Sigmoid colon (tissue), 7 donors: ENCODE measurements at places on chromosomes 4 and X. TPM values are rescaled to one million over a fixed set of nuclear protein-coding genes. Genes with fewer than 3 reads are reported as not detected.

SUV39H1 gene
- total RNA-seq: 4.3 TPM

CORIN gene
- total RNA-seq: 0.71 TPM

MAML3 gene
- 8.7 TPM for total RNA-seq

SMARCA5 gene
- total RNA-seq: 46.4 TPM

EPGN gene
- total RNA-seq: not detected

ALAS2 gene
- not detected for total RNA-seq

DNA sequence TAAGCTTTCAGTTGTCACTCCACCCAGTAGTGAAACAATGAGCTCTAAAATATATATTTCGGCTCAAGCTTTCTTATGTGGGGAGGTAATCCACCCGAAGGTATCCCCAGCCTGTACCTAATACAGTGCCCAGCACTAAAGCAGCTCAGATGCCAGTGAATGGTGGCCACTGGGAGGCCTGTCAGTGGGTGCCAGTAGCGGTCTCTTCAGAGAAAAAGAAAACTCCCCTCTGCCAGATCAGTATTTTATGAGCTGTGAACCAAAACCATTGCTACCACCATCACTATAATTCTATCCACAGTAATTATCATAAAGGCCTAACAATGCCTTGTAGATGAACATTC lies 835 bp upstream of the NFKB1 start:
- peak overlapping the region; percentile 74 for H3K4me3 ChIP-seq
- no peaks in the 10 kb centered on the region for H3K27me3 ChIP-seq
- H3K27ac ChIP-seq: peak overlapping the region; percentile 99
- no peaks in the 10 kb centered on the region for H3K36me3 ChIP-seq
- no peaks in the 10 kb centered on the region for H3K4me1 ChIP-seq
- DNase-seq: no peak

DNA sequence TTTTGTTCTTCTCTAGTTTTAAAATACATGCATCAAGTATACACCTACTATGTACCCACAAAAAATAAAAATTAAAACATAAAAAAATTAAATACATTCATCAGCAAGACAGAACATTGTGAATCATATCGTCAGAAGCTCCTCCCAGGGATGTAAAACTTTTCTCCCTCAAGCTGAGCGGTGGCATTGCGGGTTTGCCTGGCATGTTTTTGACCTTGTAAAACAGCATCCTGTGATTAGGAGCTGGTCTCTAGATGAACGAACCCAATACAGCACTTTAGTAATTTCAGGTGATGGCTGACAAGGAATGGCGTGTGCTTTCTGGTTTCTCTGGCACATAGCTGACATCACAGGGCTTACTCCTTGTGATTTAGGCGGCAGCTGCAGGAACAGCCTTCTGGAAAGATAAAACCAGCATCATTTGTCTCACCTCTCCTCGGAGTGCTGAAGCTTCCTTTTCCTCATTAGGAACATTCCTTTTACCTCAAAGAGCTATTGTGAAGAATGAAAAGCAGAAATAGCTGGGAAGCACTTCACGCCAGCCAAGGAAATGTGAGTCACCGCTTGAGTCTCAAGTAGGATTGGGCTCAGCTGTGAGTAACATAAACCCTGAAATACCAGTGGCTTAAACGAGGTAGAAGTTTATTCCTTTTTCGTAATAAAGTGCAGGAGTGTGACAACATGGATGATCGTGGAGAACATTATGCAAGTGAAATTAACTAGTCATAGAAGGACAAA lies 44.3 kb downstream of the NYX start:
- no peak overlapping the region for H3K4me3 ChIP-seq
- no peaks in the 10 kb centered on the region for H3K27me3 ChIP-seq
- H3K4me1 ChIP-seq: no peaks in the 10 kb centered on the region
- DNase-seq: peak; percentile 75

DNA sequence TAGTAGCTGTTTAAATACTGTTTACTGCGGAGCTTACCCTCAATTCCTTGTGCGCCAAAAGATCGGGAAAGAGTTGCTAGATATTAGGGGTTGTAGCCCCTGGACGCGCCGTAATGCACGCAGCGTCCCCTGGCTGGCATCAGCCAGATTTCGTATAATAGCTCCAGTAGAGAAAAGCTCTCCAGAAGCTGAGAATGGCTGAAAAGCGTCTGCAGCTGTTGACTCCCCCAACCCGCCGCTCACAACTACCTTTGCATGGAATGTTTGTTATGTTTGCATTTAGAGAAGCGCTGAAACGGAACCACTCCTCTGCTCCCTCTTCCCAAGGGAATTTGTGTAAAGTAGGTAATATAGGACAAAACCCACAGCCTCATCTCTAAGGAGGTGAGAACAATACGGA lies 3.7 kb downstream of the DOCK11 start:
- H3K4me3 ChIP-seq: no peak overlapping the region
- no peaks in the 10 kb centered on the region for H3K27me3 ChIP-seq
- H3K4me1 ChIP-seq: peaks cover 25% of the 10 kb centered on the region

DNA sequence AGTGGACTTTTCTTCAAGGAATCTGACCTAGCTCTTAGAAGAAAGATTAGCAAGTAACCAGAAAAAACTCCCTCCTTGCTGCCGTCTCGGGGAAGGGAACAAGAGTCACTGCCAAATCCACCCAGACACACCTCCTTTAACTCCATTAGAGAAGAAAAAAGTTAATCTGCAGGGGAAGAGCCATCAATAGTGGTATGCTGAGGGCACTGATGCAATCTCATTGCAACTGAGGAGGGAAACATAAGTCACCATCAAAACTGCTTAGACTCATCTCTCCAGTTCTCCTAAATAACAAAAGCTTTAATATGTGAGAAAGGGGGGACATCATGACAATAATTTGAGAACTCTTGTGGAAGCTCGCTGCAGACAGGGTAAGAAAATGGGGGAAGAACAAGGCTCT lies 49.3 kb upstream of the MAGED4B start:
- no peak overlapping the region for H3K4me3 ChIP-seq
- no peaks in the 10 kb centered on the region for H3K4me1 ChIP-seq
- no peaks in the 10 kb centered on the region for H3K36me3 ChIP-seq

DNA sequence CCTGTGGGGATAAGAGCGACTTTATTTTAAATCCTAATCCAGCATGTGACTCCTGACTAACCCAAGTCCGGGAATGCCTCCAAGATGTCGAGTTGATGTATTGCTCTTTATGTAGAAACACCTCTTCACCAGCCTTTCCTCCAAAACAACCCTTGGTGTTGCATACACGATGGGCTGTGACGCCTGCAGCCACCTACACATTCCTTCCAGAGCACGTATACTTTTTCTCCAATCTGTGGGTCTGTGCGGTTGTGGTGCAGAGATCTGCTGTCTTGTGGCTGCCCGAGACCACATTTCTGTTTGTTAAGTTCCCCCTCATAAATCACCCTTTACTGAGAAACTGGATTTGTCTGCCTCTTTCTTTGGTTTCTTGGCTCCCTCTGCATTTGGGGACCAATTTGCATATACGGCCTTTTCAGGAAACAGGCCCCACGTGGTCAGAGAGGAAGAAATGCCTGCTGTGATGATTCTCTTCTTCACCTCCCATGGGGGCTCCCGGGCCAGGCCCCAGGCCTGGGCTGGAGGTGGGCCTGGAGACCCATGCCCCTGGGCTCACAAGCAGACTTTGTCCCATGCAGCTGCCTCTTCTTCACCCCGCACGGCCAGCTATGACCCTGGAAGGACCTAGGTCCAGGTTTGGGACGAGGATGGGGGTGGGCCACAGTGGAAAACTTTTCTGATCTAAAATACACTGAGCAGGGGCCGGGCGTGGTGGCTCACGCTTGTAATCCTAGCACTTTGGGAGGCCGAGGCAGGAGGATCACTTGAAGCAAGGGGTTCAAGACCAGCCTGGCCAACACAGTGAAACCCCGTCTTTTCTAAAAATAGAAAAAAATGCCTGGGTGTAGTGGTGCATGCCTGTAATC lies 21.4 kb upstream of the AFAP1 start:
- H3K4me3 ChIP-seq: no peak overlapping the region
- H3K27me3 ChIP-seq: no peaks in the 10 kb centered on the region
- H3K36me3 ChIP-seq: no peaks in the 10 kb centered on the region
- DNase-seq: peak; percentile 94
- H3K4me1 ChIP-seq: peaks cover 37% of the 10 kb centered on the region
- peak overlapping the region; percentile 87 for H3K27ac ChIP-seq

DNA sequence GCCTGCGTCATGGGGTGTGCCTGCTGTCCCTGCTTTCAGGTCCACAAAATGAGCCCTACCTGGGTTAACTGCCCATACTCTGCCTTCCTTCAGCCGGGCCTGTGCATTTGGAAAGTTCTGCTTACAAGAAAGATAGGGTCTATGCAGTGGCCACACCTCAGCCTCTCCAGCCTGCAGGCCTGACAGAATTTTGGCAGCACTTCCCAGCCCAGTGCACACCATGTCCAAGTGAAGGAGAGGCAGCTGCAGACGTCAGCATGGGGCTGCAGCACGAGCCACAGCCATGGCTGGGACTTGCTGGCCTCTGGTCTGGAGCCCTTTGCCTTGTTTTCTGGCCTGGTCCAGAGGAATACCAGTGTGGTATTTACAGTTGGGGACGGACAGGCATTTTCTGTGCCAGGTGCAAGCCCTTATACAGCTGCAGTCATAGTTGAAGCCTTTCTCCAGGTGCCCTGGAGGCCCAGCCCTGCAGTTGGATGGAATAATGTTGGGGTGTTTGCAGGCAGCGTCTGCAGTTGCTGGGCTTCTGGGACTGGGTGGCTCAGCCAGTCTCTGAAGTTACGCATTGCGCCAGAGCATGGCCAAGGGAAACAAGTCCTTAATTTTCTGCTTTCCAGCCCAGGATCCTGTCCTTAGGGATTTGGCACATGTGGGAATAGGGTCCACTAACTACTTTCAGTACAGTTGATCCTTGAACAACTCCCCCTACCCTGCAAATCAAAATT lies 26.2 kb downstream of the JADE1 start:
- H3K4me1 ChIP-seq: peaks cover 34% of the 10 kb centered on the region
- peak; percentile 90 for DNase-seq
- H3K27me3 ChIP-seq: no peaks in the 10 kb centered on the region
- no peaks in the 10 kb centered on the region for H3K36me3 ChIP-seq
- peak overlapping the region; percentile 52 for H3K27ac ChIP-seq
